ENCODE measurements at places on chromosomes 4 and X.

- DNase-seq = no peak
Measured at GRCh38 chr4:56657818-56658217, 23.3 kb downstream of the HOPX start.

DNA sequence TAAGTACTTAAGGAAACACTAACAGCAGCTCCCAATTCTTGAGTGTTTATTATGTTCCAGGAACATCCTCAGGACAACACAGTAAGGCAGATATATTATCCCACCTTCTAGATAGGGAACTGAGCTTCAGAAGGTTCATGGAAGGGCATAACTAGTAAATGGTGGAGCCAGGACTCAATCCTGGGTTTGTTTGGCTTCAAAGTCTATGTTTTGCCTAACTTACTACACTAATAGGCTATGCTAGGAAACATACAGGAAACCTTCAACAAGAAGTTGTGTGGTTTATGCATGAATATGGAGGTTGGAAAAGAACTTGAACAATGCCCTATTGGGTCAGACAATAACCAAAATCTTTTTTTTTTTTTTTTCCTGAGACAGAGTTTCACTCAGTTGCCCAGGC, 72.5 kb upstream of the GPR34 start:
- DNase-seq = no peak

- DNase-seq = no peak
Measured at GRCh38 chr4:8861576-8862295, 9.9 kb downstream of the HMX1 start.

DNA sequence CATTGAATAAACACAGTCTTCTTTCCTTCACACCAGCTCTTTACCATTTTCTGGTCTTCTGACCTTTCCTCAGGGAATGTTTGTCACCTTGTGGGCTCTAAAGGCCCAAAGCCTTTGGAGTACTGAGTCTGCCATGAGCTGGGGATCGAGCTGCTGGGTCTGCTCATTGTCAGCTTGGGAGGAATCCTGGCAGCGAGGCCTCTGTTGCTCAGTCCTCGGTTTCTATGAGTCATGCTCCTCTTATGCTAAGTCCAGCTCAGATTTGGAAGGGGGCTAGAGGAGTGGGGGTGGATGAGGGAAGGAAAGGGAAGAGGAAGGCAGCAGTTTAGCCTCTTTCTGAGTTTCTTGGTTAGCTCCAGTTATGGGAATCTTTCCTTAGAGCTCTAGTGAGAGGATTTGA, 31.1 kb downstream of the NHSL2 start:
- no peak for DNase-seq

DNA sequence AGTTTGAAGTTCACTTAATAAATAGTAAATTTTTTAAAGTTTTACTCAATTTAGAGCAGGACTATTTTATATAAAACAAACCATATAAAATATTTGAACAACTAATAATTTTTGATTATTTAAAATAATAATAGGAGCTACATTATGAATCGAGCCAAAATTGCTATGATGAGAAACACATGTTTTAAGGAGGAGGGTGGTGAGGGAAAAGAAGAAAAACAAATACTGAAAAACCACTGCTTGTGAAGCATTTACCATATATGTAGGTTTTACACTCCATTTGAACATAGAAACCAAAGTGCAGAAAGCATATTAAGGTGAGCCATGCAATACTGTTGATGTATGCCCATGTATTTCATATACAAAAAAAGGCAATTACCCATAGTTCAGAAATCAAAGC, 448.9 kb downstream of the FSTL5 start:
- no peak for DNase-seq

DNA sequence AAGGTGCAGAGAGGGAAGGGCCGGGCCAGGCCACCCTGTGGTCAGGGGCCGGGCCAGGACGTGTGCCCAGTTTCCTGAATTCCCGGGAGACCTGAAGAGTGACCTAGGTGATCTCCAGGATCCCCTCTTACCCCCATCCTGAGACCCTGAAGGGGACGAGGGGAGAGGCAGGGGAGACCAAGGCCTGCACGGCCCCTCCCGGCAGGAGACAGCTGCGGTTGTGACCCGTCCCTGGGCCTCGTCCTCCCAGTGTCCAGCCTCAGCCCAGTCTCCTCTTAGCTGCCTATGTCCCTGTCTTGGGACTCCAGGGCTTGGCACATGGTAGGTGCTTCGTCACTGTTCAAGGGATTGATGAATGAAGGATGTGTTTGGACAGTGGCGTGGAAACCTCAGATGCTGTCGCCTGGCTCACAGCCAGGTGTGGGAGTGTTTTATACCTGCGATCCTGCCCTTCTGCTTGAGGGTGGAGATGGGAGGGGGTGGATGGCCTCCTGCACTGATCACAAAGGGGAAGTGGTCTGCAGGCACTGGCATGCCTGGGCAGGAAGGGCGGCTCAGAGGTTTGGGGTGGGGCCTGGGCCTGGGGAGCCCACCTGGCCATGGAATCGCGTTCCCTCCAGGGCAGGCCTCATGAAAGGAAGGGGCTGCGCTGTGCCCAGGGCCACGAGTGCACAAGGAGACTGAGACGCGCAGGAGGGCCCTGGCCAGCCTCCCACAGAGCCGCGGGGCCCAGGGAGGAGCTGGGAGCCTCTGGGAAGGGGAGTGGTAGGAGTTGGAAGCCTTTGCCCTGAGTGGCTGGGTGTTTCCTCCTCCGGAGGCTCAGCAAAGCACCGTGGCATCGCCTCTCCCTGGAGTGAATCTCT, 6.9 kb downstream of the SH3TC1 start:
- no peak for DNase-seq

- peak; percentile 27 for DNase-seq
Measured at GRCh38 chr4:127782025-127782274, 172 bp upstream of the HSPA4L start.

GRCh38 chrX:43676971-43677572, 21.0 kb downstream of the MAOA start:
- DNase-seq = no peak

Measured in NCI-H2107 (cell line).